ENCODE measurements at places on chromosomes 5 and 9.

DNA sequence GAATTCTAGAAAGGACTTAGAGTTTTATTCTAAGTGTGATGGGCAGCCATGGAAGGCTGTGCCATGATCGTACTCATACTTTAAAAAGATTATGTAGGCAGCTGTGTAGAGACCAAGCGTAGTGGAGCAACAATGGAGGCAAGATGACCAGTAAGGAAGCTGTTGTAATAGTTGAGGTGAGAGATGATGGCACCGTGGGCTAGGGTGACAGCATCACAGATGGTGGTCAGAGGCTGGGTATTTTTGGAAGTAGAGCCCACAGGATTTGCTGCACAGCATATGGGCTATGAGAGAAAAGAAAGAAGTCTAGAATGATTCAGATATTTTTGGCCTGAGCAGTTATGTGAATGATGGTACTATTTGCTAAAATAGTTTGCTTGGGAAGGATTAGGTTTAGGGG, 7.7 kb downstream of the ARHGAP26 start:
- DNase-seq, result no peak

DNA sequence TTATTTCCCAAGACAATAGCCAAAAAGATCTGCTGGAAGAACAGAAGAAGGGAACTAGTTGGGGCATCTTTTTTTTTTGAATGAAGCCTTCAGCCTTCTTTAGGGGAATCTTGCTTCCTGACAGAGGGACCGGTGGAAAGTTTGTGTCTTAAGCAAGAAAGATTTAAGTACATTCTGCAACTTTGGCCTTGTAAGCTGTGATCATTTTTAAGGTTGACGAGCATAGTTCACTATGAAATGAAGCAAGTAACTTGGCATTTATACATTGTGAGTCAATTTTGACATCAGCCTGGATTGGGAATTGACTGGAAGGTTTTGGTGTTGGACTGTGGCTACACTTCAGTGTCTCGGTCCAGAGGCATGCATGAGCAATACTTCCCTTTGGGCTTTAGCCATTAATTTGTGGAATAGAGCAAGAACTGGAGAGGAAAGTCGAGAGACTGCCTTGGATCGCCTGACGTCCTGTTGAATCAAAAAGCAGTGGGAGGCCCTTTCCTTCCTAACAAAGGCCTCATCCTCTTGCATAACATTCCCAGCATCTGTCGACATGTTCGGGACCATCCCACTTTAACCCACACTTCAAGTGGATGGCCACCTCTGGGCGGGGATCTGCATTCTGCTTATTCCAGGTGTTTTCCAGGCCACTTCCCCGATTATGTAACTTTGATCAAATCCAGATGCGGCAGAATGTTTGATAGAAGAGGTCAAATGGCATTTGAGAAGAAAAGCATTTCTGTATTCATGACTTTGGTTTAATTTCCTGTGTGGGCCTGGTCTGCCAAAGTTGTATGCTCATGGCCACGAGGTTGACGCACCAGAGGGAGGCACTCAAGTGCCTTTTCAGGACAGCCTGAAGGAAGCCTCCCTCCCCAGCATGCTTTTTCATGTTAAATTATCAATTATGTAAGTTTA, 12.5 kb downstream of the ABL1 start:
- peak; percentile 99 for DNase-seq

DNA sequence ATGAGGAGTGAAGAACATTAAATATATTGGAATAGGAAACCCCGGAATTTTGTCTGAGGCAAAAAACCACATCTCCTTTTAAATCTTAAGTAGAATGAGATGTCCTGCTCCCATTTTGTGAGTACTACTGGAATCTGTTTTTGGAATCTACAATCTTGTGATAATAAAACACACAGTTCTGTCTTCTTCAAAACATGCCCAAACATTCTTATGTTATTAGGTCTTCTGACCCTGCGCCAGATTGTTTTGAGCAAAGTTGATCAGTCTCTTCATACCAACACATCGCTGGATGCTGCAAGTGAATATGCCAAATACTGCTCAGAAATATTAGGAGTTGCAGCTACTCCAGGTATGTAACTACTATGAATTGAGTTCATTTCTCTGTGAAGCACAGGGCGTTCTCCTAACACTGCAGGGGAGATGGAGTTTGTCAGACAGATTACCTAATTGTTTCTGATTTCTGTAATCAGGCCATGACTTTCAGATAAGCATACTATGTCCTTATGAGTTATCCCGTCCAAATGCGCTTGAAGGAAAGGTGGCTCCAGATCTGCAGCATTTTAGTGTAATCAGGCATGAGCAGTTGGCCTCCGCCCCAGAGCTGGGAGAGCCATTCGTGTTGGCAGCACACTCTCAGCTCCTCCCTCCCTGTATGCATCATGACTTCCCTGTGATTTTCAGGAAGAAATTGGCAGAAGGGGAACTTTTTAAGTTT, 88.0 kb downstream of the NLN start:
- peak; percentile 73 for DNase-seq

GRCh38 chr5:180624587-180624986, 24.8 kb downstream of the FLT4 start:
- DNase-seq, result no peak

GRCh38 chr5:34563931-34564709, 92.0 kb upstream of the RAI14 start:
- DNase-seq, result peak; percentile 71

DNA sequence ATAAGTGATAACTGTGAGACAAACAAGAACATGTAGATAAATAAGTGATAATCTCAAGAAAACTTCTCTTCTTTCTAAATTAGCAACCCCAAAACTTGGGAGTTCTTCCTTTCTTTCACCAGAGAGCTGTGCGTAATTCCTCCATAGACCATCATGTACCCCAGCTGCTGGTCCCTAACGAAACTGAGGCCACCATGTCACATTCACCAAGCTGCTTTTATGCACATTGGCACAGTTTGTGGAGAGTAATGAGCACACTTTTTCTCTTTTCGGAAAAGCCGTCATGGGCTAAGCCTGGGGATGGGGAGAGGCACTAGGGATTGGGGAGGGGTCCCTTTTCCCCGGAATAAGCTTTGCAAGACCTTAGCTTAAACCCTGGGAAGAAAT, 561.4 kb downstream of the BNC2 start:
- no peak for DNase-seq

- peak; percentile 60 for DNase-seq
Observed at GRCh38 chr9:34253460-34253837, 74.6 kb downstream of the UBAP1 start.

DNA sequence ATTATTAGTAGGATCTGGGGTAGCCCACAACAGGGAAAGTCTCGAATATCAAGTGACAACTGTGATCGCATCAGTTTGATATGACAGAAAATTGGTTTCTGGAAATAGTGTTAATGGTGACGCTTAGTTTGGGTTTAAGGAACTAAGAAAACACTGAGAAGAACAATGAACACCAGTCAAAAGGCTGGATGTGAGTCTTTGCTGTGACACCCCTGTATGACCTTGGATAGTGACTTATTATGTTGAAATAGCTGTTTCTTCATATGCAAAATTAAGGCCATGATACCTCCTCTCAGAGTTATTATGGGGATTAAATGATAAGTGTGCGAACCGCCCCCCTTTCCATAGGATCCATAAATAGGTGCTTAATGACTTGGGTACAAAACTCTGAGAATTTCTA, 926 bp downstream of the DNAJC25 start:
- no peak for DNase-seq

DNA sequence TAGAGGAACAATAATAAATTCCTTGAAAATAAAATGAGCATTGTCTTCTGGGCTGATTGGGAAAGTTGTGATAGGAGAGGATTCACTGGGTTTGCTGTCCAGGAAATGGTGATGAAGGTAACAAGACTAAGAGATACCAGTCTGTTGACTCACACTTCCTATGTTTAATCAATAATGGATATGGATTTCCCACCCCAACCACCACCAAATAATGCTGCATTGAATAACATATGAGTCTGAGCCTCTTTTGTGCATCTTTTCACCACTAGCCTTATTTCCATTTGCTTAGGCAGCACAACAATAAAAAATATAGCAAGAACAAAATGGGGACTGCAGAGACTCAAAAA, 120.2 kb upstream of the NFIB start:
- DNase-seq, result no peak
